ENCODE measurements at places on chromosomes 7 and 10.

DNA sequence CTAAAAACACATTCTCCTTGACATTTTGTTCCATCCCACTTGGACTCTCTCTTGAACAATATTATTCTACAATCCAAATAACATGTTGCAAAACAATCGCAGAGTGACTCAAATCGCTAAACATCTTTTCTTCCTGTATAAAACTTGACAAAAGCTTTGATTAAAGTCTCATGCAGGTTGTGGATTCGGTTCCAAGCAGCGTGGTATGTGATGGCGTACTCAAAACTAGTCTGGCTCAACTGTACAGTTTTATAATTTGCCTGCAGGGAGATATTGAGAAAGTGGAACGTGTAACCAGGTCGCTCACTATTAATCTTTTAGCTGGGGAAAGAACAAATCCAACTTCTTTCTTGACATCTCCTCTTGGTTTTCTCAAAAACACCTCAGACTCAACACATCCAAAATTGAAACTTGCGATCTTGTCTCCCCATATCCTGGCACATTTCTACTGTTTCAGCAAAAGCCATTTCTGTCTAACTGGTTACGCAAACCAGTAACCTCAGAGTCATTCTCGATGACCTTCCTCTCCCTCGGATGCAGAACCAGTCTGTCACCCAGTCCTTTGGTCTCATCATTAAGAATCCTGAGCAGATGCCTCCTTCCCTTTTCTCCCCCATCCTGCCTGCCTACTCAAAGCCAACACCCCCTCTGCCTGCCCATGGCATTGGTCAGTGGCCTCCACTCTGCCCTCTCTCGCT lies 100.1 kb downstream of the CACNB2 start:
- no peak for DNase-seq

- DNase-seq: no peak
These were observed 422.9 kb upstream of the SEMA3A start for GRCh38 chr7:84617265-84618030.

- DNase-seq: no peak
These were observed 670 bp downstream of the RCC1L start for GRCh38 chr7:75072981-75073283.

GRCh38 chr7:6162650-6163366 lies 109.6 kb downstream of the CYTH3 start:
- DNase-seq: no peak

- no peak for DNase-seq
These were observed 4.6 kb downstream of the TLL2 start for GRCh38 chr10:96509017-96509641.

DNA sequence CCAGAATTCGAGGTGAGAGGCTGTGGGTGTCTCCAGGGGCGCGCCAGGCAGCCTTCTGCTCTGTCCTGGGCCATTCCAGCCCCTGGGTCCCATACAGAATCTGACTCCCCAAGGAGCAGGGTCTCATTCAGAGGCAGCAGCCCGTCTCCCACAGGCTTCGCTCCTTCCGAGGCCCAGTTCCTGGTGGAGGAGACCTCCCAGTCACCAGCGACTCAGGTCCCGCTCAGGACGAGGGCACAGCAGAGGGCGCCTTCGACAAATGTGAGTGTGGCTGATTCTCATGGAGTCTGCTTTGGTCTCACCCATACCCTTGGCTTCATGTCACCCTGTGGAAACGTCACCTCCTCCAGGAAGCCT lies 81.8 kb upstream of the GPR26 start:
- DNase-seq: no peak

- DNase-seq: no peak
These were observed 98.3 kb downstream of the MKLN1 start for GRCh38 chr7:131425992-131426391.

- DNase-seq: no peak
These were observed 16.6 kb downstream of the TAS2R40 start for GRCh38 chr7:143238289-143238980.

GRCh38 chr7:56079450-56080185 lies 13.1 kb downstream of the PHKG1 start:
- DNase-seq: no peak

GRCh38 chr7:54705436-54705835 lies 53.6 kb downstream of the SEC61G start:
- DNase-seq: no peak

DNA sequence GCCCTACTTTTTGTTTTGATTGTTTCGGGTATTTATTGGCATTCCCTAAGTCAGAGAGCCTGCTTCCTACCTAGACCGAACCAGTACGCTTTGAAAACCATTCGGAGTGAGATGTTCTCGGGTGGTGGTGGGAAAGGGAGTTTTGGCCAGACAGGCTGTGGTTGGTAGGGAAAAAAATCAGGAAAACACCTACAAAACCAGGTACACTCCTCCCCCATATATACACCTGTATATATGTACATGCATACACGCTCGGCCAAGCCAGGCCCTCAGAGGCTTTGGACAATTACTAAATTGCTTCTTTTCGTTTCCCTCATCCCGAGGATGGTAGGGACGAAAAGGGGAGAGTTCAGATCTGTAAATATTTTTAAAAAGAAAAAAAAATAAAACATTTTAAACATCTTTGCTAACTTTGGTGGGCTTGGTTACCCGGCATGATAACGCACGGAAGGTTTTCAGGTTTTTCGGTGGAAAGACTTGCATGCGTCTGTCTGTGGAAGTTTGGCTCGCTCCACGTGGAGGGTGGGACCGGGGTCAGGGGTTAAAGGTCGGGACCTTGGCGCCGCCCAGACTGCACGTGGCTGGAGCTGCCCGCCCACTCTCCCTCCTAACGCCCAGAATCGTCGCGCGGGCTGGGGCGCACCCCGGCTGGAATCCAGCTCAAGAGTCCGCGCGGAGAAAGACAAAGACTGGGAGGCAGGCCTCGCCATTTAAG lies 2.5 kb downstream of the HMX2 start:
- DNase-seq: peak; percentile 56

GRCh38 chr10:7279303-7279702 lies 131.5 kb downstream of the SFMBT2 start:
- DNase-seq: no peak

DNA sequence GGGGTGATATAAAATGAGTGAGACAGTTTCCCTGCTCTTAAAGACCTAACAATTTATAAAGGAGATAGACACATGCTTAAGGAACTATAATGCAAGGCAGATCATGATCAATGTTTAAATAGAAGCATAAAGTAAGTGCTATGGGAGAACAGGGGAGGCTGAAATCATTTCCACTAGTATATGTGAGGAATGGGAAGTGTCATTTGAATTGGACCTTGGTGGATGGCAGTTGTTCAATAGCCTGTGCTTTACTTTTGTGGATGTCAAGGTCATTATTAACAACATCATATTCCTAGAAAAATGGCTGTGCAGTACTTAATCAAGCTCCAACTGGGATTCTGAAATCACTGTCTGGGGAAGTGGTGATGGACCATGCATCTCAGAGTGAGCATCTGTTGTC lies 14.7 kb downstream of the NPY start:
- no peak for DNase-seq

GRCh38 chr7:93968911-93969620 lies 35.1 kb downstream of the BET1 start:
- no peak for DNase-seq

DNA sequence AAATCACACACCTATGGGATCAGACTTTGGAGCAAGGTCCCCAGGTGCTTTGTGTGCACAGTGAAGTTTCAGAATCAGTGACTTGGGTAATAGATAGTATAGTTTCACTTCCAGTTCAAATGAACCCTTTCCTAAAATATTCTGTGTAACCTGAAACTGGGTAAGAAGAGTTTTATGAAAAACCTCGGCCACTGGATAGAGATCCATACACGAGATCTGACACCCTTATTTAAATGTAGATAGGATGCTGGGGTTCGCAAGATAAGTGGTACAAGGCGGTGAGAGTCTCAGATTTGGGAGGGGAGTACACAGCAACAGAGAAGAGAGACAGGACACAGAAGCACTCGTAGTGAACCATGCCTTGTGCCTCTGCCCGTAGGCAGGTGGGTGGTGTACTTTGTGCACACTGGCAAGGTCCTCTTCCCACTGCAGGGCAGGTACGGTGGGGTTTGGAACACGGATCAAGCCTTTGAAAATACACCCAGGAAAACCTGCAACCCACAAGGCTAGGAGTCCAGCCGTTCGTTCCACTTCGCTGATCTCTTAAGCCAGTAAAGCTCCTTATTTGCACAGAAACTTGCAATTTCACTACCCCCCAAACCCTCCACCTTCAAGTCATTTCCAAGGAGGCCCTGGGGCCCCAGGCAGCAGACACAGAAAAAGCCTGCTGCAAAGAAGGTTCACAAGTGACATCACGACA lies 162.8 kb downstream of the USP6NL start:
- no peak for DNase-seq

DNA sequence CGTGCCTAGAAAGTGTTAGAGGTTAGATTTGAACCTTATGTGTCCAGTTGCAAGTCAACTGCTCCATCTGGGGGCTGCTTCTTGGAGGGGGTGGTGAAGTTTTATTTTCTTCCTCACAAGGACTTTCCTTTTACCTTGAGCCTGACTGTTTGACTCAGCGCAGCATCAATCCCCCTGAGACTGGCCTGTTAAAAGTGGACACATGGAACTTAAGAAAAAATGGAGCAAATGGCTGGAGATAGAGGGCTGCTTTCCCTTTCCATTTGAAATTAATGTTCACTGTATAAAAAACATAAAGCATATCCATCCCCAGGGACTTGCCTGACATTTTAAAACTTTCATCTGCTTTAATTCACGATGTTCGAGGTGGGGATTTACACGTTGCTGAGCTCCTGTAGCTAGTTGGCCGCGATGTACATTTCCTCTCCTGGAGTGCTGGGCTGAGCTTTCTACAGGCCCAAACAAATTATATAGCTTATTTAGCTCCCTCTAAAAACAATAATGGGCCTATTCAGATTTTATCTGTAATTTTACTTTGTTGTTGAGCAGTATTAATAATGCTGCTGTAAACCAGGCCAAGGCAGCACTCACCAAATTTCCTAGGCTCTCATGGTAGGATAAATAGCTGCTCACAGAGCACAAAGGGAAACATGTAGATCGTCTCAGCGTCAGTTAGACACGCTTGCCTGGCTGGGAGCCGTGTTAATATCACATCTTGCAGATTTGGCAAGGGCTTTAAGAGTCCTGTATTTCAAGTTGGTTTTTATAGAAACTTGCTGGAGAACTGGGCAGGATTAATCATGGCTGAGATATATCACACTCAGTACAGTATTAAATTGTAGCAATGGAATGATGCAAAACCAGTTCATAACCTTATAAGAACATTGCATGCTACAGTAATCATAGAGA lies 251.5 kb downstream of the LRMDA start:
- no peak for DNase-seq

DNA sequence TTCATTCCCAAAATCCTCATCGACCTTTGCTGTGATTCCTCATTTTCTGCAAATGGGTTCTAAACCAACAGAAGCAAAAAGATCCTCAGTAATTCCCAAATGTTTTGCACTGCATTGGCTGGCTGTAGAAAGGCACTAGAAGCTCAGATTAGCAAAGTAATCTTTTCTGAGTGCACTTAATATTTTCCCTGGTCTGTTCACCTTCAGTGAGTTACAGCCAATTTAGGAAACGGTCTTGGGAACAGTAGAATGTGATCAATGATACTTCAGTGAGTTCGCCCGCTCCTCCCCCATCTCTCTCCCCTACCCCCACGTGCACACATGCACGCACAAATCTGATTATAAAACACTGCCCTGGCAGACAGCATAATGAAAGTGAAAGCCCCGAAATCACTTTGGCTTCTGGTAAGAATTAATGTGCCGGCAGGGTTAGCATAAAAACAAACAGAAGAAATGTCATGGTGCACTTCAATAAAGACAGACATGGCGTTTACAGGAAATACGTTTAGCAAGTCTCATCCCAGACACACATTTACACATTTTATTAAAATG lies 201.3 kb upstream of the CDCA7L start:
- DNase-seq: no peak

DNA sequence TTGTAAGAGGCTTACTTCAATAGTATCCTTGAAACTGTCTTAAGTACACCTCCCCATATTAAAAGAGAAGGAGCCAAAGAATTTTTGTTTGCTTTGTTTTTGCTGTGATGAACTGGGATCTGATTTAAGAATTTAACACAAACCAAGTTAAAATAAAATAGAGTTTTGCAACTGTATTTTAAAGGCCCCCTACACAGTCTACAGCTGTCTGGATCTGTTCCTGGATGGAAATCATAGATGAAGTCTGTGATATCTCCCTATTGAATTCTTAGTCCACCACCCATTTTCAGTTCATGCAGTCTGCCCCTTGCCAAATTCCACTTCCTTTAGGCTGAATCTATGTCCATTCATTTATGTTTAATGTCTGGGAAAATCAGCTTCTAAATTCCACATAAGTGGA lies 169.8 kb upstream of the MEOX2 start:
- DNase-seq: no peak

- DNase-seq: no peak
These were observed 23.4 kb upstream of the SMIM30 start for GRCh38 chr7:113141803-113142202.

DNA sequence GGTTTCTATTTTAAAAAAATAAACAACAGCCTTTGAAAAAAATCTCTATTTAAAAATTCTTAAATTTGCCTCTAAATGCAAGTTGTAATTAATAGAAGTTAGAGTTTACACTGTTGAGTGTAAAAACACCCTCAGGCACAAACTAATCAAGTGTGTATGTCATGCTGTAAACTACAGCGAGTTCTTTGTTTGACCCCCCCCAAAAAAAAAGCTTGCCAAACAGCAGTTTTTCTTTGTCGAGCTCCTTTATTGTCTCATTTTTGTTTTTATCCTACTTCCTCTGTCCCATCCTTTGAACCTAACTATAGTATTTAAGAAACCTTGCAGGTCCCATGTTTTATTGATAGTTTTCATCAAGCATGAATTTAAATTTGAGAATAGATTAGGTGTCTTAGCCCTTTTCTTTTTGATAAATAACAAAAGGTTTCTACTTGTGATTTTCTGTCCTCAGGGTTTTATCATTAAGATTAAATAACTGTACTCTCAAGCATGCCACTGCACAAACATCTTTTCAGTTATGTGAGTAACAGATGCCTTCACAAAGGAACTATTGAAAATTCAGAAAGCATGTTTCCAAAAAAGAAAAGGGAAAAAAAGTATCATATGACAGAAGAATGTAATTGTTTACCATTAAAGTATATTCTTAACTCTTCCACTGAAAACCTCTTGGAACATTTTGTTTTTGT lies 176.0 kb downstream of the ARID5B start:
- no peak for DNase-seq

- DNase-seq: no peak
These were observed 19.7 kb downstream of the TMEM243 start for GRCh38 chr7:87199700-87200450.

GRCh38 chr7:139817249-139817648 lies 11.8 kb upstream of the TBXAS1 start:
- DNase-seq: no peak

GRCh38 chr7:93739424-93739823 lies 151.1 kb downstream of the TFPI2 start:
- no peak for DNase-seq

GRCh38 chr7:28354601-28355402 lies 57.5 kb upstream of the CREB5 start:
- DNase-seq: no peak

GRCh38 chr10:15197276-15197675 lies 28.8 kb upstream of the NMT2 start:
- no peak for DNase-seq

- no peak for DNase-seq
These were observed 81.7 kb downstream of the DLG5 start for GRCh38 chr10:77844713-77845445.
